Uterus (tissue), 4 donors: ENCODE measurements at places on chromosomes 3 and 15.

GRCh38 chr15:91973481-91973880 is 120.0 kb downstream of the SLCO3A1 start:
- H3K27me3 ChIP-seq = no peaks in the 10 kb centered on the region
- no peak overlapping the region for H3K4me3 ChIP-seq
- no peaks in the 10 kb centered on the region for H3K36me3 ChIP-seq
- DNase-seq = no peak

- DNase-seq = no peak
- no peaks in the 10 kb centered on the region for H3K27me3 ChIP-seq
- H3K36me3 ChIP-seq = no peaks in the 10 kb centered on the region
- H3K4me1 ChIP-seq = no peaks in the 10 kb centered on the region
- no peak overlapping the region for H3K27ac ChIP-seq
Measured at GRCh38 chr3:43523454-43524053, 98.3 kb downstream of the ANO10 start.

GRCh38 chr3:191363221-191363620 is 32.9 kb upstream of the UTS2B start:
- no peaks in the 10 kb centered on the region for H3K4me1 ChIP-seq
- no peaks in the 10 kb centered on the region for H3K36me3 ChIP-seq
- no peak for DNase-seq
- H3K4me3 ChIP-seq = no peak overlapping the region
- H3K27me3 ChIP-seq = no peaks in the 10 kb centered on the region

DNA sequence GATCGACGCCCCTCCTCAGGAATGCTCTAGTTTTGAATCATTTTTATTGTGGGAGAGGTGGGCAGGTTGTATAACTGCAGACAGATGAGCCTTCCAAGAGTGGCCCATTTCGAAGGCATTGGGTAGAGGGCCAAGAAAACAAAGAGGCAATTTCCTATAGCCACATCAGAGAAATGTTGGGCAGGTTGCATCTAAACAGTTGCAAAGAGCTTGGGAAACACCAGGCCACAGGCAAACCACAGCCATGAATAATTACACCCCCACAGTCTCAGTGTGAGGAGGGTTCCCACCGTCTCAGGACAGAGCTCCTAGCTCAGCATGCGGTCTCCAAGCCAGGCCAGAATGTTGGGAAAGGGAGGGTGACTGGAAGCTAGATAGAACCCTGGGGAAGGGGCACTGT is 257.3 kb downstream of the ABHD5 start:
- no peak for DNase-seq
- no peaks in the 10 kb centered on the region for H3K4me1 ChIP-seq
- no peak overlapping the region for H3K27ac ChIP-seq
- H3K27me3 ChIP-seq = no peaks in the 10 kb centered on the region
- no peak overlapping the region for H3K4me3 ChIP-seq

- H3K27me3 ChIP-seq = peaks cover 83% of the 10 kb centered on the region
- no peak overlapping the region for H3K4me3 ChIP-seq
- peaks cover 14% of the 10 kb centered on the region for H3K4me1 ChIP-seq
- no peak overlapping the region for H3K27ac ChIP-seq
Measured at GRCh38 chr15:52783929-52784798, 6.0 kb downstream of the ONECUT1 start.

- no peak overlapping the region for H3K4me3 ChIP-seq
- no peaks in the 10 kb centered on the region for H3K27me3 ChIP-seq
- no peaks in the 10 kb centered on the region for H3K36me3 ChIP-seq
- H3K27ac ChIP-seq = peak overlapping the region; percentile 61
- DNase-seq = no peak
Measured at GRCh38 chr3:56795829-56796185, 5.9 kb downstream of the ARHGEF3 start.

DNA sequence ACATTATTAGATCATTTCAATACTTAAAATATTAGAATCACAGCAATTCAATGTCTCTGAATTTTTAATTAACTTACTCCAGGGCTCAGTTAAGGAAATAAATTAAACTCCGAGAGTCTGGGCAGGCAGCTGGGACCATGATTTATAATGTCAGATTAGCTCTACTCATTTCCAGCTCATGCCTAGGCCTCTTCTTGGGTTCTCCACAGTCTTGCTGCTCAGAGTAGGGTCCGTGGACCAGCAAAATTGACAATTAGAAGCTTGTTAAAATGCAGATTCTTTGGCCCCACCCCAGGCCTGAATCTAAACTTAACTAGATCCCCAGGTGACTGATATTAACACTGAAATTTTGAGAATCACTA is 28.2 kb downstream of the ADAMTS9 start:
- no peak overlapping the region for H3K4me3 ChIP-seq
- no peaks in the 10 kb centered on the region for H3K27me3 ChIP-seq
- H3K4me1 ChIP-seq = no peaks in the 10 kb centered on the region
- no peaks in the 10 kb centered on the region for H3K36me3 ChIP-seq
- DNase-seq = no peak

DNA sequence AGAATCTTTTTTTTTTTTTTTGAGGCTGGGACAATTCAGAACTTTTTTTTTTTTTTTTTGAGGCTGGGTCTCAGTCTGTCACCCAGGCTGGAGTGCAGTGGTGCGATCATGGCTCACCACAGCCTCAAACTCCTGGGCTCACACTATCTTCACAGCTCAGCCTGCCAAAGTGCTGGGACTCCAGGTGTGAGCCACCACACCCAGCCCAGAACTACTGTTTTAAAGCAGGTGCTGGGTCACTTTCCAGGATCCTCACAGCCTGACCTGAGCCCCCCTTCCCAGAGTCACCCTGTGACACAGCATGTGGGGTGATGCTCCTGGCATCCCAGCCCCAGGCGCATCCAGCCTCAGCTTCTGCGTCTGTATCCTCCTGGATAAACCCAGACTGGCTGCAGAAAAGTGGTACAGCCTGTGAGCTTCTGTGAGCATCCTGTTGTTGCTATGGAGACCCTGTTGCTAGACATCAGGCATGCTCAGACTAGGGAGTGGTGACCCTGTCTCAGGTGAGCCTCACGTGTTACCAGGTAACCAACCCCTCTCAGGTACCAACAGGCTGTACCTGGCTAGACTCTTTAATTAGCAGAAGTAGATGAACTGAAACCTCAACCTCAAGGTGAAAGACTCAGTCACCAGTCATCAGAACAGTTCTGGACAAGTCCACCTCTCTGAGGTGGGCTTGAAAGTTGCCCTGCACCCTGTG is 15.0 kb downstream of the KLF13 start:
- no peaks in the 10 kb centered on the region for H3K27me3 ChIP-seq
- no peak overlapping the region for H3K4me3 ChIP-seq
- H3K27ac ChIP-seq = peak overlapping the region; percentile 6
- H3K36me3 ChIP-seq = no peaks in the 10 kb centered on the region
- peaks cover 12% of the 10 kb centered on the region for H3K4me1 ChIP-seq

- H3K36me3 ChIP-seq = no peaks in the 10 kb centered on the region
- no peak for DNase-seq
- H3K4me1 ChIP-seq = no peaks in the 10 kb centered on the region
- H3K27ac ChIP-seq = peak overlapping the region; percentile 65
Measured at GRCh38 chr3:168051531-168052471, 43.9 kb downstream of the GOLIM4 start.

- no peaks in the 10 kb centered on the region for H3K27me3 ChIP-seq
- no peak overlapping the region for H3K27ac ChIP-seq
Measured at GRCh38 chr3:159229116-159229680, 427.3 kb downstream of the MFSD1 start.

- no peak for DNase-seq
- no peaks in the 10 kb centered on the region for H3K36me3 ChIP-seq
- H3K27me3 ChIP-seq = no peaks in the 10 kb centered on the region
- no peak overlapping the region for H3K27ac ChIP-seq
- H3K4me3 ChIP-seq = no peak overlapping the region
Measured at GRCh38 chr3:112734171-112734570, 93.2 kb upstream of the CCDC80 start.

- H3K36me3 ChIP-seq = no peaks in the 10 kb centered on the region
- no peaks in the 10 kb centered on the region for H3K4me1 ChIP-seq
- H3K27me3 ChIP-seq = no peaks in the 10 kb centered on the region
- no peak overlapping the region for H3K27ac ChIP-seq
- DNase-seq = no peak
Measured at GRCh38 chr15:33171202-33171601, 23.3 kb downstream of the FMN1 start.

DNA sequence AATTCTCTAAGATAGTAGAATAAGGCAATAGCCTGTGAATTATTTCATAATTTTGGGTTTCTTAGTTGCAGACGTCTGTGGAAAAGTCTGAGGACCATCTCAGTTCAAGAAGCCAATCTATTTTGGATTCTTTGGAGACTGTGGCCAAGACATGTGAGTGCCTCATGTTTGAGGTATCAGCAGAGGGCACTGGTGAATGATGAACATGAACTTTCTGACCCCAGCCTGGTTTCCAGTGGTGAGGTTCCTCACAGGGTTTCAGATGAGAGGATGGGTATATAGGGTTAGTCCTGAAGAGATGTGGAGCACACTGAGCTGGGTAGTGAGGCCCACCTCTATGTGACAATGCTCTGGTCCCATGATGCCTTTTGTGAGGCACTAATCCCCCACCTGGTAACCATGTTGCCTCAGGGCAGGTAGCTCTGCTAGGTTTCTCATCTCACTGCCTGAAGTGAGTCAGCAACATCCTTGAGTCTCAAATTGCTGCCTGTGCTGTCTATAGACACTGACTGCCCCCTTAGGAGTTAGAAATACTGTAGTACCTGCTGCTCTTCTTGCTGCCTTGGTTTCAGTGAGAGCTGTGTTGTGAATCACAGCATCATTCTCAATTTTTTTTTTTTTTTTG is 32.3 kb downstream of the C3orf62 start:
- no peak overlapping the region for H3K27ac ChIP-seq
- no peaks in the 10 kb centered on the region for H3K4me1 ChIP-seq
- no peaks in the 10 kb centered on the region for H3K36me3 ChIP-seq
- DNase-seq = no peak
- no peak overlapping the region for H3K4me3 ChIP-seq

- H3K36me3 ChIP-seq = no peaks in the 10 kb centered on the region
- peak; percentile 19 for DNase-seq
- H3K4me1 ChIP-seq = no peaks in the 10 kb centered on the region
- no peak overlapping the region for H3K27ac ChIP-seq
- no peak overlapping the region for H3K4me3 ChIP-seq
Measured at GRCh38 chr3:125644036-125645005, 49.0 kb upstream of the OSBPL11 start.

DNA sequence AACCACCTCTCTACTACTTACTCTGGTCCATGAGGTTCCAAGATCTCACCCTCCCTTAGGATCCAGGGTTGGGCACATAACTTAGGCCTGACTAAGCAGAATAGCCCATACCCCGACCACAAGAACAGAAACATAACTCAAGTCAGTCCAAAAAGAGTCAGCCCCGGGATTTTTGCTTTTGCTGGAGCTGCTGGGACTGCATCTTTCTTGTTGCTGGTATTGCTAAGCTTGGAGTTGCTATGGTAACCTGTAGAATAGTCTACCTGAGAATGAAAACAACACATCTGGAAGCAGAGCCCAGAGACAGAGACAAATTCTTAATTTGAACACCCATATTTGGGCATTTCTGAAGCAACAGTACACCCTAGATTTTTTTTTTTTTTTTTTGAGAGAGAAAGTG is 6.5 kb downstream of the RUBCN start:
- H3K27ac ChIP-seq = no peak overlapping the region
- H3K4me3 ChIP-seq = no peak overlapping the region
- no peaks in the 10 kb centered on the region for H3K36me3 ChIP-seq
- H3K27me3 ChIP-seq = no peaks in the 10 kb centered on the region

- no peaks in the 10 kb centered on the region for H3K27me3 ChIP-seq
- H3K36me3 ChIP-seq = no peaks in the 10 kb centered on the region
- no peaks in the 10 kb centered on the region for H3K4me1 ChIP-seq
- no peak overlapping the region for H3K27ac ChIP-seq
- no peak for DNase-seq
Measured at GRCh38 chr3:107810171-107811071, 280.4 kb downstream of the CD47 start.

GRCh38 chr3:13647298-13648059 is 98.6 kb downstream of the FBLN2 start:
- DNase-seq = no peak
- H3K4me1 ChIP-seq = peaks cover 9% of the 10 kb centered on the region
- H3K4me3 ChIP-seq = no peak overlapping the region
- H3K27me3 ChIP-seq = no peaks in the 10 kb centered on the region
- H3K36me3 ChIP-seq = no peaks in the 10 kb centered on the region

DNA sequence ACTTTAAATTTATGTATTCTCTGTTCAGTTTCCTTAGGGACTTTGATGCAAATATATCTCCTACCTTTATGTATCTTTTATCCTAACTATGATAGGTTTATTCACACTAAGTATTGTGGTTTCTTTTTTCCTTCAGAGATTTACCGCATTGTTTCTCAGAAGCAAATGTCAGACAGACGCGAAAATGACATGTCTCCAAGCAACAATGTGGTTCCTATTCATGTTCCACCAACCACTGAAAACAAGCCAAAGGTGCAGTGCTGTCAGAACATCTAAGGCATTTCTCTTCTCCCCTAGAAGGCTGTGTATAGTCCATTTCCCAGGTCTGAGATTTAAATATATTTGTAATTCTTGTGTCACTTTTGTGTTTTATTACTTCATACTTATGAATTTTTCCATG is 18.3 kb downstream of the RAB11A start:
- no peaks in the 10 kb centered on the region for H3K4me1 ChIP-seq
- H3K4me3 ChIP-seq = no peak overlapping the region
- H3K36me3 ChIP-seq = no peaks in the 10 kb centered on the region
- H3K27me3 ChIP-seq = no peaks in the 10 kb centered on the region

DNA sequence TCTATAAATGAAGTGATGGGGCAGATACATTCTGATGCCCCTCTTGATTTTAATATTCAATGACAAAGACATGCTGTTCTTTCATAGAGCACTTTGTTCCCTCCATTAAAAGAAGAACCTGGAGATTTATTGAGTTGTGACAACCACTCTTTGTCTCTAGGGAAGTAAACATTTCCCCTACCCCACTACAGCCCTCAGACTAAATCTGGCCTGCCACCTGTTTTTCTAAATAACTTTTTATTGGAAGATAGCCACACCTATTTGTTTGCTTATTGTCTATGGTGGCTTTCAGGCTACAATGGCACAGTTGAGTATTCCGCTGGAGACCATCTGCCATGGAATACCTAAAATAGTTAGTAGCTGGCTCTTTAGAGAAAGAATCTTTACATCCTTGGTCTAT is 41.2 kb upstream of the ZNF385D start:
- H3K4me1 ChIP-seq = no peaks in the 10 kb centered on the region
- DNase-seq = no peak
- H3K36me3 ChIP-seq = no peaks in the 10 kb centered on the region
- H3K27ac ChIP-seq = no peak overlapping the region

DNA sequence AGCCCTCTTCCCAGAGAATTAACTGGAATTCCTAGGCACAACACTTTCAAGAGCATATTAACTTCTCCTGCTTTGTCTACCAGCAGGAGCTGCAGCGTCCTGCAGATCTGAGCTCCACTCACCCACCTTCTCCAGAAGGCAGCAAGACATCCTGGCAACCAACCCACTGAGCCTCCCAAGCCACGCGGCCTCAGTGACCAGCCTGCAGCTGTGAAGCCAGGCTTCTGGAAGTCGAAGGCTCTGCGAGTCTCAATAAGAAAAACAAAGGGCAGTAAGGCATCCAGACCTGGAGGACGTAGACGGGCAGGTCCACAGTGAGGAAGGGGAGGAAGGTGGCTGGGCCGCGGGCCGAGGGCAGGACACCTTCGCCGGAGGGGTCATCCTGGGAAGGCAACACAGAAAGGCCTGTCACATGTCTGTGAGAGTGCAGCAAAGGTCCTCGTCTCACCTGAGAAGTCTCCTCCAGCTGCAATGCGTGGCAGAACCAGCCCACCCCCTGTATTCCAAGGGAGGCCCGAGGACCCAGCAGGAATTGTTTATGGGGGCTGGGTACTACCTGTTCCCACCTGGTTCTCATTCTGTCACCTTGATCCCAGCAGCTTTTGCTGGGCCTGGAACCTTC is 36.2 kb downstream of the ZXDC start:
- no peaks in the 10 kb centered on the region for H3K36me3 ChIP-seq
- no peaks in the 10 kb centered on the region for H3K27me3 ChIP-seq
- H3K4me3 ChIP-seq = no peak overlapping the region
- H3K4me1 ChIP-seq = no peaks in the 10 kb centered on the region
- DNase-seq = peak; percentile 1
